ENCODE measurements at places on chromosomes 3 and 15.

- no peak for DNase-seq
These were observed 591.9 kb downstream of the ROBO1 start for GRCh38 chr3:79175870-79176269.

DNA sequence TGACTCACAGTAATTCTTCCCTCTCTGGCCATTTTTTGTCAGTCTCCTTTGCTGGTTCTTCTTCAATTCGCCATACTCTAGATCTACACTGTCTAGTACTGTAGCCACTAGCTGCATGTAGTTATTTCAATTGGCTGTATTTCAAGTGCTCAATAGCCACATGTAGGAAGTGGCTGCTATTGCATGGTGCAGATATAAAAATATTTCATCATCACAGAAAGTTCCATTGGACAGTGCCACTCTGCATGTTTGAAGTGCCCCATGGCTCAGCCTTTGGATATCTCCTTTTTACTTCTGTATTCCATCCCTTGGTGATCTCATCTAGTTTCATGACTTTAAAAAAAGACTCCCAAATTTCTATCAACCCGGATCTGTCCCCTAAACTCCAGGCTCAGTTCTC, 22.1 kb downstream of the PPP2R3A start:
- no peak for DNase-seq

- DNase-seq, result no peak
These were observed 34.4 kb upstream of the SLC6A1 start for GRCh38 chr3:10957976-10958749.

- DNase-seq, result no peak
These were observed 567.2 kb upstream of the NECTIN3 start for GRCh38 chr3:110504401-110504800.

DNA sequence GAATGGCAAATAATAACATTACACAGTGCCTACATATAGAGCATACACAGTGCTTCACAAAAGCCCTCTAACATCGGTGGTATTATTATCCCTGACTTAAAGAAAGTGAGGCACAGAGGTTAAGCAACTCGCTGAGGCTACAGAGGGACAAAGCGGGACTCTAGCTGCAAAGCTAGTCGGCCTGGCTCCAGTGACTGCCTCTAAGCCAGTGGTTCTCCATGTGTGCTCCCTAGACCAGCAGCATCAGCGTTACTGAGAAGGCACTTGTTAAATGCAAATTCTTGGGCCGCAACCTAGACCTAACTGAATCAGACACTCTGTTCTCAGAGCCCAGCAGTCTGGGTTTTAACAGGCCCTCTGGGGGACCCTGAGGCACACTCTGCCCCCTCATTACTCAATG, 33.1 kb upstream of the LIPC start:
- no peak for DNase-seq
